ENCODE measurements at places on chromosomes 3 and 15.

DNA sequence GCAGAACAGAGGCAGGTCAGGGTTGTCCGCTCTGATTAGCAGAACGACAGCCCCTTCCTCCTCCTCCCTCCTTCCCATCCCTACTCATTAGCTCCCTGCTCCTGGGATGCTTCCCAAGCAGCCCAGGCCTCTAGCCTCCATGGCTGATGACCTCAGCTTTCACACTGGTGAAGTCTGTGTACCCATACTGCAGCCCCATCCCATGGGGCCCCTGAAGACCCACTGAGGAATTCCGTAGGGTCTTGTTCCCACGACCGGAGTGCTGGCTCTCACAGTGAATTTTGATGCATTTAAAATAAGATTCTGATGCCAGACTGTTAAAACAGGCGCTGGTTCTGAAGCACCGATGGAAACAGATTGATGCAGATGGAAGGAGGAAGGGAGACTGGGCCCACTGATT is 36.1 kb downstream of the GOLGA6A start:
- DNase-seq: no peak

DNA sequence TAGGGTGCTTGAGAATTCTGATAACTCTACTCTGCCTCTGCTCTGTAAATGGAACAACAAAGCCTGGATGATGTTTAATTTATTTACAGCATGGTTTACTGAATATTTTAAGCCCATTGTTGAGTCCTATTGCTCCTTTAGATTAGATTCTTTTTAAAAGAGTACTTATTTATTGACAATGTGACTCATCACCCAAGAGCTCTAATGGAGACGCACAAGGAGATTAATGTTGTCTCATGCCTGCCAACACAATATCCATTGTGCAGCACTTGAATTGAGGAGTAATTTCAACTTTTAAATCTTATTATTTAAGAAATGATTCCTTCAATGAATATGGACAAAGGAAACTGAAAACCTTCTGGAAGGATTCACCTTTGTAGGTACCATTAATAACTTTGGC is 691.4 kb downstream of the ZBBX start:
- DNase-seq: no peak

DNA sequence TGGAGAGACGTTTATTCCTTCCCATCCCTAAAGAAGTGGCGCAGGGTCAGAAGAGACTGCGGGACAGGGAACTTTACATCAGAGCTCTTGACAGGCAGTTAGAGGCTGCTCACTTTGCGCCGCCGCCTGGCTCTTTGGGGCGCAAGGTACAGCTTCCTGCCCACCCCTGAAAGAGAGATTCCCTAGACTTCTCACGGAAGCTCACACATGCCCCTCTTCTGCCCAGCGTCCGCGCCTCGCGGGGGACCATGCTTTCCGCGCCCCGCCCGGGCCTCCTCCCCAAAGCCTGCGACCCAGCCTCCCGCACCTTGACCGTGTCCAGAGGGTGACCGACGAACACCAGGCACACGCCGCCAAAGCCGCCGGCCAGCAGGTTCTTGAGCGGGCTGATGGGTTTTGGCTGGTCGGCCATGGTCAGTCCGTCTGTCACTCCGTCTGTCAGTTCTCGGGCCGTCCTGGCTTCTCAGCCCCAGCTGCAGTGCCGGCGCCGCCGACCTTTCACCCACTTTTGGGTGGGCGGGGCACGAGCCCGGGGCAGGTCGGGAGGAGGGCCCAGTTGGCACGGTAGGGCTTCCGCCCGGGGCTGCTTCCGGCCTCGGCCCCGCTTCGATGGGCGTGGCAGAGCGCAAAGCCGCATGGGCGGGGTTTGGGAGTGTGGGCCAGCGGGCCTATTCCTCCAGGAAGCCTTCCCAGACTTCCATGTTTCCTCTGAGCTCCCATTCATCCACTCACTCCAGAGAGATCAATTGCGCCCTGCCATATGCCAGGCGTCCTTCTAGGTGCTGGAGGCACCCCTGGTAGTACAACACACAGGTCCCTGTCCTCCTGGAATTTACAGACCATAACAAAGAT is at the start of gene SLC25A20:
Gene SLC25A20 (minus strand): TSS at position 500 of the 852 bp plus-strand sequence. CDS start 88 bp downstream, at position 412.
- peak; percentile 22 for DNase-seq

GRCh38 chr15:34376856-34377255 is 9.9 kb upstream of the LPCAT4 start:
- no peak for DNase-seq

GRCh38 chr3:127612966-127613365 is 14.8 kb downstream of the MCM2 start:
- no peak for DNase-seq

Measured in cortex of kidney (tissue), 1 donor.